ENCODE measurements at places on chromosomes 6 and 20.

- no peak for DNase-seq
Observed at GRCh38 chr6:111114482-111114881, 27.2 kb downstream of the SLC16A10 start.

DNA sequence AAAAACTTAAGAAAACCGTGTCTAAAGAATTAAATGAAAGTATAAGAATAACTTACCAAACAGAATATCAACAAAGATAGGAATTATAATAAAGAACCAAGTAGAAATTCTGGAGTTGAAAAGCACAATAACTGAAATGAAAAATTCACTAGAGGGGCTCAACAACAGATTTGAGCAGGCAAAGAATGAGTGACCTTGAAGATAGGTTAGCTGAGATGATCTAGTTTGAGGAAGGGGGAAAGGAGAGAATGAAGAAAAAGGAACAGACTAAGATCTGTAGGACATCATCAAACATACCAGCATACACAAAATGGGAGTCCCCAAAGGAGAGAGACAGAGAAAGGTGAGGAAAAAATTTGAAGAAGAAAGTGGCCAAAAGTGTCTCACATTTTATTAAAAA is 37.7 kb upstream of the TULP1 start:
- DNase-seq = no peak

GRCh38 chr6:108915258-108915657 is 67.0 kb downstream of the ARMC2 start:
- no peak for DNase-seq

DNA sequence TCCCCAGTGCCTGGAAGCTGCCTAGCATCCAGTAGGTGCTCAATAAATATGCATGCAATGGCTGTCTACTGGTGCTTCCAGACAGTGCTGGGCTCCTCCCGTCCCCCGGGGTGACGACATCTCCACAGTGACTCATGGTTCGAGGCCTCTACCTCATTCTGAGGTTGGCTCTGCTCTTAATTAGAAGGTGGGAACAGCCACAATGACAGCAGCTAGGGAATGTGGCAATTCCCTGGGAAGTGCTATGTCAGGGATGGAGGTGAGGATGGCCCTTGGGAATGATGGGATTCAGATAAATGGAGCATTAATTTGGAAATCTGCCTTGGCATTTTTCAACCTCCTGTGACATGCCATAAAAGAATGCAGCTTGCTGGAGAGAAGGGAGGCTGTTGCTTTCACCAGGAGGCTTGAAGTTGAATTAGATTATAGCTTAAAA is 43.5 kb upstream of the NFATC2 start:
- DNase-seq = no peak

GRCh38 chr6:150345781-150346180 is 23.0 kb upstream of the IYD start:
- no peak for DNase-seq

DNA sequence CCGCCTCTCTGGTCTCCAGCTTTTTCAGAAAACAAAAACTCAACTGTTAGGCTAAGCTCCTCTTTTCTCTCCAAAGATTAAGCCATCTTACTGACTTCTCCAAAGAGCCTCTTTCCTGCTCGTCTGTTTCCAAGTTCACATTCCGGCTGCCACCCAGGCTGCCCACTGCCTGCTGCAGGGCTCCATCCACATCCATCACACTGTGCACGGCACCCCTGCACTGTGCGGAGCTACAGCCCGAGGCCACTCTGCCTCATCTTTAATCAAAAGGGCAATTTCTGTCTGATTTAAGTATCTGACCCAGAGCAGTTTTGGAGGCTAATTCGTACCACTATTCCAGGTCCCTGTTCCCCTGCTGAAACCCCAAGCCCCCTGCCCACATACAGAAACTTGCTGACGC is 141.6 kb upstream of the ARMC2 start:
- no peak for DNase-seq

DNA sequence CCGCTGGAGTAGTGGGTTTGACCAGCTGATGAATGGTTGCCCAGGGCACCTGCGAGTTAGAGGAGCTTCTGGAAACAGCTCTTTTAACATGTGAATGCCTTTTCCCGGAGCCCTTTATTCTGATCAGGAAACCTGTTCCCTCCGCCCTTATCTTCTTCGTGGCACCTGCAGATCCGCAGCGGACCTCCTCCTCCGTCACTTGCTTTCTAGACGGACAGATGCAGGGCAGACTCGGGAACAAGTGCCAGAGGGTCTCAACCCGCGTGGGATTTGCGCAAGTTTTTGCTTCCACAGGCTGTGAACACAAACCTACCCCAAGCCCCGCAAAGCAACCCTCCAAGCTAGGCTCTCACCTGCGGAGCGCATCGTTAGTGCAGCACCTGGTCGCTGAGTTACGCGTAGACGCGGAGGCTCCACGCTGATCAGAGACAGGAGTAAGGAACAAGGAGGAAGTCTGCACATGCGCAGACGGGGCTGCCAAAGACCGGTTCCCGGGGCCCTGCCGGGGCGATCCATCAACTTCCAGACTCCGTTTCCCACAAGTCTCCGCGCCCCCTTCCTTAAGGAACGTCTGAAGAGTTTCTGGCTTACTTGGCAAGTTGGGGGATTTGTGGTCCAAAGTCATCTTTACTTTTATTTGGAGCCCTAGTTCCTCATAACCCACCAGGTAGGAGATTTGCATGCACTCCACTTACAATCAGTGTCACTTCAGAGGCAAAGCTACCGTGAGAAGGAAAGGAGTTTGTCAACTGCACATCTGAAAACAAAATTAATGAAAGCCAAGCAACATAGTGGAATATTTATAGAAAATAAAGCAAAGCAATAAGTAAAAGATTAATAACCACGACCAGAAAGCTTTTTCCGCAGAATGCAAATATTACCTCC is 52.7 kb upstream of the ELMO2 start:
- no peak for DNase-seq

DNA sequence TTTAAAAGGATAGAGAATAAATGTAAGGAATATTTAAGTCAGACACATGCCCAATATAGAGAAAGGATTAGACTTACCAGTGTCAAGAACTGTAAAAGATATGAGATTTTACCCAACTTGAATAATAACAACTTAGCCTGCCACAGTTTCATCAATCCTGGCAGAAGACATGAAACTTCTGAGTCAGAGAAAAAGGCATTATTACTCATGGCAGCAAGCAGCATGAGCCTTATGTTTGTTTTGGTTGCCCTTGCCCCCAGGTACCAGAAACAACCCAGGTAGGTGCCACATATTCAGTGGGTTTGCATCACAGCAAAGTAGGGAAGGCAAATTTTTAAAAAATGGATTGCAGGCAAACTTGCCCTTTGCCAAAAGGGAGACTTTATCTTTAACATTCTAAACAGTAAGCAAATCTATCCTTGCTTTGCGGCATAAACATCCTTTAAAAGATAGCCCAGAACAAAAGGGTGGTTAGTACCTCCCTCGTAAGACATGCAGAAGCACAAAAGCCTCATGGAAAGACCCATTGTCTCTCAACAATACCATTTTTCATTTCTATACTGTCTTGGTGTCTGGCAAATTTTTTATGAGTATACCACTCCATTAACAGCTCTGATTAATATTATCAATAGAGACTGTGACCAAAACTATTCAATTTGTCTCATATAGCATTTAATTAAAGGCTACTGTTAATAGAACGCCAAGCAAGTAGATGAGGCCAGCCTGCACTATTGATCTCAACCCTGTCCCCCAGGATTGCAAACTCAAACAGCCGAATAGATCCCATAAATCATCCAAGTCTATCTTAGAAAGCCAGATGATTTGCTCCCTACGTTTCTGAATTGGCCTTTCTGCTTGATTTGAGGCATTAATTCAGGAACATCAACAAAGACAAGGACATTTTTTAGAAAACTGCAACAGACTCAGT is 185.1 kb downstream of the COL19A1 start:
- DNase-seq = no peak

GRCh38 chr6:33595001-33595846 is 15.1 kb upstream of the BAK1 start:
- DNase-seq = no peak

GRCh38 chr20:43731927-43732326 is 5.1 kb upstream of the GTSF1L start:
- no peak for DNase-seq

- no peak for DNase-seq
Observed at GRCh38 chr20:61252601-61253263, 671 bp downstream of the CDH4 start.

DNA sequence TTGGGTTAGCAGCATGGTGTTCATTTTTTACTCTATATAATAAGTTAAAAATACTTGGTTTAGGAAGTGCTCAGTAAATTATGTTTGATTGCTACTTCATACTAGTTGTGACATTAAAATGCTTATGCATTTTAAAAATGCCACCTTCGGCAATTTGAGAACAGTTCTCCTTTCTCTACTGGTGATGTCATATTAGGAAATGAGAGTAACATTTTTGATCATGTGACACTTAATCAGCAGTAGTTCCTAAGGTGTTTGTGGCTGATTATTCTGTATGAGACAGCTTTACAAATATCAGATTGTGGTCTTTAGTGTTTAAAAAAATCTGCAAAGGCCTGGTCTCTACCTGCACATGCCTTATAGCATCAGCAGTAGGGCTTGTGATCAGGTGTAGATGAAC is 4.4 kb downstream of the GZF1 start:
- no peak for DNase-seq

DNA sequence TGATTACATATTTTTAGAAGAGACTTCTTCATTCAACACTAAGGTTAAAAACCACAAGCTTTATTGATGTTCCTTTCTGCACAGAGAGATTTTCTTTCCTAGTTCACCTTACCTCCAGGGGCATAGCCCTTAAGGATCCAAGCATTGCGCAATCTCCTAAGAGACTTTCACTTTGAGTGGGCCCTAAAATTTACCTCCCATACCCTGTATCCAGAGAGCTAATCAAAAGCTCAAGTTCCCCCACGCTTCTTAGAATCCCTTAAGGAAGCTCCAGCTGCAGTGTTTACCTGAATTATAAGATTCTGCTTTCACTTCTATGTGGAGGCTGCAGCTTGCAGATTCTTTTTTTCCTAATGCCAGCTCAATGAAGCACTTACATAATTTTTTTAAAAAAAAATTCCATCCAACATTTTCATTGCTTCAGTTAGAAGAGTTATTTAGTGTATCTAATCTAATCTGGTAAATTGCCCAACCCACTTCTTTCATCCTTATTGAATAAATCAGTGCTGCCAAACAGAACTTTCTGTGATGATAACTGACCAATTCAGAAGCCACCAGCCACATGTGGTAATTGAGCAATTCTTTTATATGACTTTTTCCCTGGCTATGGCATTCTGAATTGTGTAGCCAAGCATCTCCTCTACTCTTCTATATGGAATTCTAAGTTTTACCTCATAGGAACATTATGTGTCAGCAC is 24.6 kb upstream of the SPTLC3 start:
- DNase-seq = no peak

- DNase-seq = no peak
Observed at GRCh38 chr20:60974441-60974945, 277.6 kb upstream of the CDH4 start.

DNA sequence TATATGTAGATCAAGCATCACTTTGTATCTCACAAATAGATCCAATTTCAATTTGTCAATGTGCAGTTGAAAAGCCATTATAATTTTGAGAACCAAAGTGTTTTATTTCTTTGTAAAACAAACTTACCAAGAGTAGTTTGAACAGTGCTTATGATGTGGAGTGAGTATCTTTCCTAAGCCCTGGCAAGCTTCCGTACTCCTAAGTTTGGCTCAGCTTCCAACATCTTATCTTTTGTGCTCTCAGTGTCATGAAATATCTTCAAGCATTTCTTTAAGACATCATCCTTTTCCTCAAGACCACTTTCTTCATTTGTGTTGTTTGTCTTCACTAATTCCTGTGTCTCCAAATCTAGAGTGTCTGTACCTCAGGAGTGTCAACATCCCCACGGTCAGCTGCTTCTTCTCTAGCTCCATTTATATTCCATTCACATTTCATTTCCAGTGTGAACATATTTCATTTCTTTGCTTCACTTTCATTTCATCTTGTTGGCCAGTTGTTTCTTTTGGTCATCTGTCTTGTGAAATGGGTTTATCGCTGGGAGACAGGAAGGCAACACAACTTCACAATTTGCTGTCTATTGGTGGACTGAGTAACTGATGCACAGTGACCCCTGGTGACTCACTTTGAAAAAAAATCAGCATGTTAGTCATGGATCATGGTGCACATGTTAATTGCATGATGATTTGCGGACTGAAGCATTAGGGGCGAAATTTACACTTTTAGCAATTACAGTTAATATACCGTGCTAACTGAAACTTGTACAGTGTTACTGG is 36.9 kb downstream of the SLC24A3 start:
- DNase-seq = no peak

GRCh38 chr20:31875671-31876070 is 5.2 kb downstream of the TTLL9 start:
- DNase-seq = no peak

DNA sequence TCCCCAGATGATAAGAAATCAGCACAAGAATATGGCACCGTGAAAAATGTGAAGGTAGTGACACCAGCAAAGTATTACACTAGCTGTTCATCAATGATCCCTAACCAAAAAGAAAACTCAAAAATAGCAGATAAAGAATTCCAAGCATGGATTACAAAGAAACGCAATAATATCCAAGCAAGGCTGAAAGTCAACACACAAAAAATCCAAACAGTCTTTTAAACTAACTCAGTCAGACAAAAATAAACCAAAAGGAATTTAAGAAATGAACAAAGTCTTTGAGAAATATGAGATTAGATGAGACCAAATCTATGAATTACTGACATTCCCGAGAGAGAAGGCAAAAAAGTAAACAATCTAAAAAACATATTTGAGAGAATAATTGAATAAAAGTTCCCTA is 976.1 kb upstream of the MAP3K7 start:
- no peak for DNase-seq

- DNase-seq = no peak
Observed at GRCh38 chr6:111604259-111605099, 1.2 kb downstream of the TRAF3IP2 start.

- DNase-seq = no peak
Observed at GRCh38 chr6:163739408-163739725, 324.8 kb downstream of the QKI start.

- no peak for DNase-seq
Observed at GRCh38 chr20:53077373-53078205, 105.4 kb downstream of the TSHZ2 start.

GRCh38 chr20:50122763-50123162 is 9.8 kb upstream of the UBE2V1 start:
- no peak for DNase-seq

DNA sequence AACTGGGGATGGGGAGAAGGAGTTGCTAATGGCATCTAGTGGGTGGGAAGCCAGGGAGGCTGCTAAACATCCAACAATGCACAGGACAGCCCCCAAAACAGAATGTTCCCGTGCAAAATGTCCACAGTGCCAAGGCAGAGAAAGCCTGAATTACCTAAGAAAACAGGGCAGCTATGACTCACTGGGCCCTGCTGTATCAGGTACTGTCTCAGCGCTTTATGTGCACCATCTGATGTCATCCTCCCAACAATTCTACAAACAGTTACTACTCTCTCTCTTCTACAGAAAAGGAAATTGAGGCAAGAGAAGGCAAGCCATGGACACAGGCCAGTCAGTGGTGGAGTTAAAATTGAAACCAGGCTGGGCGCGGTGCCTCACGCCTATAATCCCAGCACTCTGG is 3.1 kb downstream of the YTHDF1 start:
- no peak for DNase-seq

- no peak for DNase-seq
Observed at GRCh38 chr20:46195264-46196036, 77.3 kb downstream of the CD40 start.
